Tibial artery (tissue), 4 donors: ENCODE measurements at places on chromosomes 4 and X.

GRCh38 chrX:130053236-130053635 is 57.1 kb downstream of the ELF4 start:
- DNase-seq: no peak

DNA sequence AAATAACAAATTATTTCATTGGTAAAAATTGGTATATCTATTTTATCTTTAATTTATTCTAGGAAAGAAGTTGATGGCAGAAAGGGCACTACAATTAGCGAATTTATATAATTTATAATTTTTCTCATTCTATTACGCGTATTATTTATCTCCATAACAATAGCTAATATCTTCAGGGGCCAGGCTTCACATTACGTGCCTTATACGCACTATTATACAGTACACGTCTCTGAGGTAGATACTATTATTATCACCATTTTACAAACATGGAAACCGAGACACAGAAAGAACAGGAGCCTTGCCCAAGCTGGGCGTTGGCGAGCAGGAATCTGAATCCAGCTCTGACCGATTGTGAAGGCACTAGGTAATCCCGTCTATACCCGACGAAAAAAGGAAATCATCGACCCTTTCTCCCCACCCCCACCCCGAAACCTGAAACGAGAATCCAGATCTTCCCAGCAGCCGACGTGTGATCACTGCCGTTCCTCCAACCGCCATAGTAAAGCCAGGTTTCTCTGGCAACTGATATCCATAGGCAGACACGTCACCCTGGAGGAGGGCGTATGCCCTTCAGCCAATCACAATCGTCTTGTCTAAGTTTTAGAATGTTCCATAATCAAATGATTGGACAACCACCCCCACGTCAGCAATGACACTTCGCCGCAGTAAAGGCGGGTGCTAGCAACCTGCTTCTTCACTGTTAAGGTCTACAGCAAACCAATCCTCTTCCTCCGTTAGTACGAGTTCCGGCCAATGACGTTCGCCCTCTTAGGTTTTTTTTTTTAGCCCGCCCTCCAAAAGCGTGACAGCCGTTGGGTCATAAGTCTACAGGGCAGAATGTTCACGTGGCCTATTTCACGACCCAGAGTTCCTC is at the start of gene MORF4L2:
TSS of gene MORF4L2 (minus strand) at position 501 of the 874 bp plus-strand sequence. CDS start 9,672 bp downstream, outside the sequence.
- DNase-seq: peak; percentile 94

- DNase-seq: no peak
Observed at GRCh38 chrX:28039258-28039657, 58.0 kb upstream of the DCAF8L1 start.

GRCh38 chrX:3806630-3807029 is 93.2 kb upstream of the PRKX start:
- DNase-seq: no peak

DNA sequence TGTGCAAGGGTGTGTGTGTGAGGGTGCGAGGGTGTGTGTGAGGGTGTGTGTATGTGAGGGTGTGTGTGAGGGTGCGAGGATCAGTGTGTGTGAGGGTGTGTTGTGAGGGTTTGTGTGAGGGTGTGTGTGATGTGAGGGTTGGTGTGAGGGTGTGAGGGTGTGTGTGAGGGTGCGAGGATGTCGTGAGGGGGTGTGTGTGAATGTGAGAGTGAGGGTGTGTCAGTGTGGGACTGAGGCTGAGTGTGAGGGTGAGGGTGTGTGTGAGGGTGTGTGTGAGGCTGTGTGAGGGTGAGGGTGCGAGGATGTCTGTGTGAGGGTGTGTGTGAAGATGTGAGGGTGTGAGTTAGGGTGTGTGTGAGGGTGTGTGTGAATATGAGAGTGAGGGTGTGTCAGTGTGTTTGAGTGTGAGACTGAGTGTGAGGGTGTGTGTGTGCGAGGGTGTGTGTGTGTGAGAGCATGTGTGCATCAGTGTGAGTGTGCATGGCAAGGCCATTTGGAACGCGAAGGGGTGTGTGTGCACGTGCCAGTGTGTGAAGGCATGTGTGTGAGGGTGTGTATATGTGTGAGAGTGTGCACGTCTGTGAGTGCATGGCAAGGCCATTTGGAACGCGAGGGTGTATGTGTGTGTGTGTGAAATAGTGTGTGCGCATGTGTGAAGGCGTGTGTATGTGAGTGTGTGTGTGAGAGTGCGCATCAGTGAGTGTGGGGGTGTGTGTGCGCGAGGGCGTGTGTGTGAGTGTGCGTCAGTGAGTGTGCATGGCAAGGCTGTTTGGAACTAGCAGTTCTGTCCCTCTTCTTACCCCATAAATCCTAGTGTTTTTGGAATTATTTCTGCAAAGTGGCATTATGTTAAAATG is 69.8 kb downstream of the RGS12 start:
- no peak for DNase-seq

- no peak for DNase-seq
Observed at GRCh38 chr4:1871471-1872021, 353 bp downstream of the NSD2 start.

DNA sequence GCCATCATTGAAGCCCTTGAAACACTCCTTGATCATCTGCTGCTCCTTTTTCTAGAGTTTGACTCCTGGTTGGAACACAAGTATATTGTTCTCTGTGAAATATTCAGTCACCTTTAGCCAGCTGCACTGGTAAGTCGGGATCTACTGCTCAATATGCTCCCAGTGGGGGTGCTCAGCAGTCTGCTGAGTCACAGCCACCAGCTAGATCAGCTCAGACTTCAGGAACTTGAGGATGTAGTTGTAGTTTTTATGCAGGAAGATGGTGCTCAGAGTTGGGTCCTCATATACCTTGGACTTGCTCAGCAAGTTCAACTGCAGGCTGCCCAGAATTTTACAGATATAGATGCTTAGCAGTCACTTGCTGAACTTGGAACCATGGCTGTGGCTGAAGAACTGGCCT is 202.5 kb upstream of the RPL34 start:
- no peak for DNase-seq

DNA sequence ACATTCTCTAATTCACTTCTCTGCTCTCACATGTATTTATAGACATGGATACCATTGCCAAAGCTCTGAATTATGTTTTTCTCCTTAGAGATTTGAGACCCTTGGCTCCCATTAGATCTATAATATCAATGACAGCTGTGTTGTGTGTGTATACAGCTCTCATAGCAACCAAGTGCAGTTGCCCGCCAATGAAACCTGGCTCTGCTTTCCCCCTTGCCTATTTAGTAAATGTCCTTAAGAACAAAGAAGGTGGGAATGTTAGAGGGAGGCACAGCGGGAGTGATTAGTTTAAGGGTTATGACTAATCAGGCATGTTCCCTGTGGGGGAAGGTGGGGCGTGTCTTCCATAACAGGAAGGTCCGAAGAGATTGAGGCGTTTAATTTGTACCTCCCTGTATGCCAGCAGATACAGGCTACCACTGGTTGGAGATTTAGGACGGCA is 100.5 kb upstream of the TBC1D9 start:
- DNase-seq: no peak

GRCh38 chr4:36208893-36209473 is 35.3 kb downstream of the ARAP2 start:
- no peak for DNase-seq

- no peak for DNase-seq
Observed at GRCh38 chr4:138162259-138162658, 79.9 kb downstream of the SLC7A11 start.

DNA sequence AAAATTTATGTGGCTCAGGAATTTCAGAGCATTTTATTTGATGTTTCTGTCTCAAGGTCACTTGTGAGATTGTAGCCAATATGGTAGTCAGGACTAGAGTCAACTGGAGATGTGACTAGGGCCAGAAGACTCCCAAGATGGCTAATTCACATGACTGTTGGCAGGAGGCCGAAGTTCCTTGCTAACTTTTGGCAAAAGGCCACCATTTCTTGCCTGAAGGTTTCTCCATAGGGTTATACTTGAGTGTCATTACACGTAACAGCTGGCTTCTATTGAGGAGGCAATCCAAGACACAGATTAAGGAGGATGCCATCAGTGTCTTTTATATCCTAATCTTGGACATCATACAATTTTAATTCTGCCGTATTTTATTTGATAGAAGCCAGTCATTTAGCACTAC is 162.3 kb upstream of the MAOA start:
- DNase-seq: no peak

- no peak for DNase-seq
Observed at GRCh38 chr4:23685471-23685870, 204.4 kb downstream of the PPARGC1A start.

- DNase-seq: no peak
Observed at GRCh38 chrX:139903210-139903609, 29.6 kb downstream of the ATP11C start.

DNA sequence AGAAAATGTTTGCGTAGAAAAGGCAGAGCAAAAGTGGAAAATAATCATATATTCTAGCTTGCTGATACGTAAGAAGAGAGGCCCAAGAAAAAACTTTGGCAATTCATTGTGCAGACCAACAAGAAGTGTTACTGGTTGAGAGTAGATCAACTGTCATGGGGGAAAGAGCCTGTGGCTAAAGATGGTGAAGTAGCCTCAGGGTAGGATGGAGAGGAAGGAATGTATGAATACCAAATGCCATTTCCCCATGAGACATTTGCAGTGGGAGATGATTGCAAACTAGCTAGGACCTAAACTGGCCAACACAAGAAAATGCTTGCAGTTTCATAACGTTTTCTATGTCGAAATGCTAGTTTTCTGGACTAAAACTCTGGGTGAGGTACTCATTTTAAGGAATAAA is 47.7 kb upstream of the ADGRL3 start:
- no peak for DNase-seq

- no peak for DNase-seq
Observed at GRCh38 chrX:68644861-68645260, 2.6 kb upstream of the STARD8 start.

- DNase-seq: no peak
Observed at GRCh38 chrX:13369256-13370030, 49.6 kb upstream of the ATXN3L start.

GRCh38 chr4:21012851-21013331 is 312.6 kb downstream of the PACRGL start:
- no peak for DNase-seq

DNA sequence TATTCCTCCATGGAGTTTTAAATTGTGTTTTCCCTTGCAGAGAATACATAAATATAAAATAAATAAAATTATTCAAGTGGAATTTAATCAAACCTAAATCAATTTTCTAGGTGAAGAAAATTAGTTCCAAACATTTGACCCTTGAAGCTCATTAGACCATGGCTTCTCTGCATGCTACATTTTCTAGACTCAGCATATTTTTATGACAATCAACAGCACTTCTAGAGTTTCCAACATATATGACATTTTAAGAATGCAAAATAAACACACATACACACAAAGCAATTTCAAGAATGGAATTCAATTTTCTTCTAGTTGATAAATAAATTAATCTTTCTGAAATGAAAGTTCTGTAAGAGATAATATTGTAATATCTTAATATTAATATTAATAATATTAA is 1083.9 kb upstream of the INTU start:
- DNase-seq: no peak
